ENCODE measurements at places on chromosomes 5 and 9. TPM values are rescaled to one million over a fixed set of nuclear protein-coding genes. Genes with fewer than 3 reads are reported as not detected.

- no peaks in the 10 kb centered on the region for H3K27me3 ChIP-seq
- H3K27ac ChIP-seq: no peak overlapping the region
- DNase-seq: no peak
These were observed 1.7 kb downstream of the IFNA10 start for GRCh38 chr9:21205204-21205603.

DNA sequence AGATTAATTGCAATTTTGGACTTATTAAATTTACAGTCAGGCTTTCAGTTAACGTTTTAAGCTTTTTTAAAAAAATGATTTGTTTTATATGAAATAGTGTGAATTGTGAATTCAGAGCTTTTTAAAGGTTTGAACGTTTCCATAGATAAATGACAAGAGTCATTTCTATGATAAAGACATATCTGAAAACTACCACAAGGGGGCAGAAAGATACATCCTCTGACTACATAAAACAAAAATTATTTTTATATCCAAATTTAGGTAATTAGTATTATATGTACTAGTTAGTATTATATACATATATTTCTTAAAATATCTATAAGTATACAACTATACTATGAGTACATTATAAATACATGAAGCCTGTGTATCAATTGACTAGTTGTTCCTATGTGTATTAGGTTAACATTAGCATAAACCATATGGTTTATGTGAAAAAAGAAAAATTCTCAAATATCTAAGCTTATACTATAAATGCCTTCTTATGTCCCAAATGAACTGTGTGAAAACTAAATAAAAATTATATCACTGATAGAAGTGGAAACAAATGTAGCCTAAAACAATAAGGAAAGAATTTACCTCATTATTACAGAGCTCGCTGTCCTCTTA lies 155.2 kb downstream of the MEF2C start:
- no peaks in the 10 kb centered on the region for H3K36me3 ChIP-seq
- no peak overlapping the region for H3K27ac ChIP-seq
- H3K4me1 ChIP-seq: peaks cover 5% of the 10 kb centered on the region
- H3K4me3 ChIP-seq: no peak overlapping the region
- DNase-seq: no peak

GRCh38 chr9:2241461-2241835 lies 226.3 kb downstream of the SMARCA2 start:
- H3K4me1 ChIP-seq: peaks cover 8% of the 10 kb centered on the region
- H3K27me3 ChIP-seq: no peaks in the 10 kb centered on the region
- peak overlapping the region; percentile 76 for H3K27ac ChIP-seq
- peak overlapping the region; percentile 36 for H3K4me3 ChIP-seq
- DNase-seq: peak; percentile 70
- peaks cover 3% of the 10 kb centered on the region for H3K36me3 ChIP-seq

DNA sequence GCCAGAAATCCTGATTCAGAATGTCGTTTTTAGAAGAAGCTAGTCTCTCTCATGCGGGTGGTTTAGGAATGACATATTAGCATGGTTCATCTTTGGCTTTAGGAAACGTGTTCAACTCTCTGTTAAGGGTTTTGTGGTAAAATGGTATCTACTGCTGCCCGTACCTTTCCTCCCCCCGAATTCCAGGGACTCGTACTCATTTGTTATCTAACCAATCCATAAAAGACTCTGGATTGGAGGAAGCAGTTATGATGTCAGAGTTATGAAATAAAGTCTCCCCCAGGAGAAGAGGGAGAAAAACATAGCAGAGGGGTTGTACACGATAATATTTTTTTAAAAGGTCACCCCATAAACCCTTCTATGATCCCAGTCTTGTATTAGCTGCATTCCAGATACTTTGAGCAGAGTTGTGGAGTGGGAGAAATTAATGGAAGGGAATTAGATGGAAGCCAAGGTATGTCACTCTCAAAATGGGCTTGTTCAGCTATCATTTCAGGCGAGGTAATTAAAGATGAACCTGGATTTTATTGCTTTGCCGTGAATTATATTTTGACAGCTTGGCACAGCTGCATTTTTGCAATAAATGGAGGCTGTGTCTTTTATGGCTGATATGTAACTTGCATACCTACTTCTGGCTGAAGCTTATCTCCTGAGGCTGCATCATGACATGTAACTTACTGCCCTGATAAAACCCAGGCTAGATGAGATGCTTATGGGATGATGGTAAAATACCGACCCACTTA lies 31.3 kb downstream of the RAI14 start:
- DNase-seq: no peak
- H3K27me3 ChIP-seq: no peaks in the 10 kb centered on the region
- no peak overlapping the region for H3K27ac ChIP-seq
- H3K4me3 ChIP-seq: no peak overlapping the region

DNA sequence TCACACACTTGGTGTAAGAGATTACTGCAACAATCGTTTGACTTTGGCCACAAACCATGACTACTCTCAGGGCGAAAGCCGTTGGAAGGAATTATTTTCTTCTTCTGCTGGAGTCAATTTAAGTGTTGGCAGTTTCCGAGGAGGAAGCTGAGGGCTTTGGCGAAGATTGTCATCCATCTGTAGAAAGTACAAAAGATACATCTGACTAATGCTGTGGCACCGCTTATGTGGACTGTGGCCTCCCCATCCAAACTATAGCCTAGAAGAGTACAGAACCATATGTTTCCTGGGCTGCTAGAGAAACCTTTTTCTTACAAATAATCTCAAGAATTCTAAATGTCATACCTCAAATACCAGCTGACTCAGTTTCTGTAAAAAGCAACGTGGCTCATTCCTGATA lies 7.4 kb downstream of the MTX3 start:
- H3K27ac ChIP-seq: no peak overlapping the region
- no peaks in the 10 kb centered on the region for H3K27me3 ChIP-seq
- no peak for DNase-seq
- H3K36me3 ChIP-seq: peaks cover 60% of the 10 kb centered on the region

DNA sequence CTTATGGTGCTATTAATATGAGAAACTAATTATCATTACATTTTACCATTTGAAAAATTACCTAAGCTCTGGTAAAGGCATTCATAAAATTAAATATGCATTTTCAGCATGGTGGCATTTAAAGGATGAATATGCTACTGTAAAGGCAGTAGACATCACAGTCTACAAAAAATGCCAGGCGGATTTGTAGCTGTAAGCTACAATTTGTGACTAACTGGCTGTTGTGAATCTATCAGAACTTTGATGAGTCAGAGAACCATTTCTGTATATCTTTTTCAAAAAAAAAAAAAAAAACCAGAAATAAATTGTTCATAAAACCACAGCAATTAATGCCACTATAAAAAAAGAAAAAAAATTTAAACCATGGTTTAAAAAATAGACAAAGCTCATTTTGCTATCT lies 186.3 kb downstream of the NFIB start:
- H3K4me3 ChIP-seq: no peak overlapping the region
- no peaks in the 10 kb centered on the region for H3K27me3 ChIP-seq
- DNase-seq: no peak
- H3K4me1 ChIP-seq: no peaks in the 10 kb centered on the region

DNA sequence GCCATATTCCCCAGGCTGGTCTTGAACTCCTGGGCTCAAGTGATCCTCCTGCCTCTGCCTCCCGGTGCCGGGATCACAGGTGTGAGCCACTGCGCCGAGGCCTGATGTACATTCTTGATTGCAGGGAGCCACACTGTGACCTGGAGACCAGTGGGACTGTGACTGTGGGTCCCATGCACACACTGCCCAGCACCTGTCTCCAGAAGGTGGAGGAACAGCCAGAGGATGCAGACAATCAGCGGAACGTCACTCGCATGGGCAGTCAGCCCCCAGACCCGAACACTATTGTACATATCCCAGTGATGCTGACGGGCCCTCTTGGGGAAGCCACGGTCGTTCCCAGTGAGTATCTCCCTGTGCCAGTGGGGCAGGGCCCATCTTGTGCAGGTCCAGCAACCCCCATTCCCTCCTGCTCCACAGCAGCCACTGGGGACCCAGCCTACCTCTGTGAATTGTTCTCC lies 147.3 kb downstream of the CACNA1B start:
- no peak for DNase-seq
- peaks cover 4% of the 10 kb centered on the region for H3K27me3 ChIP-seq
- H3K4me3 ChIP-seq: no peak overlapping the region

DNA sequence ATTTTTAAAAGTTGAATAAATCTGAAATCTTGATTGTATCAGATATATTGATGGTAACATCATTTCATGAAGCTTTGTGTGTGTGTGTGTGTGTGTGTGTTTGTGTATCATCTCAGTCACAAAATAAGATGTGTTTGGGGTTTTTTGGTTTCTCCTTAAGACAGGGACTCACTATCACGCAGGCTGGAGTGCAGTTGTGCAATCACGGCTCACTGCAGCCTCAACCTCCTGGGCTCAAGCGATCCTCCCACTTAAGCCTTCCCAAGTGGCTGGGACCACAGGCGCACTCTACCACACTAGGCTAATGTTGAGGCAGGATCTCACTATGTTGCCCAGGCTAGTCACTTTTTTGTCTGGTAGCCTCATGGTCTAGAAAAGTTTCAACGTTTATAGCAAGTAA lies 83.4 kb upstream of the DMRT1 start:
- no peaks in the 10 kb centered on the region for H3K36me3 ChIP-seq
- H3K27ac ChIP-seq: no peak overlapping the region
- H3K27me3 ChIP-seq: no peaks in the 10 kb centered on the region
- H3K4me1 ChIP-seq: no peaks in the 10 kb centered on the region
- H3K4me3 ChIP-seq: no peak overlapping the region

DNA sequence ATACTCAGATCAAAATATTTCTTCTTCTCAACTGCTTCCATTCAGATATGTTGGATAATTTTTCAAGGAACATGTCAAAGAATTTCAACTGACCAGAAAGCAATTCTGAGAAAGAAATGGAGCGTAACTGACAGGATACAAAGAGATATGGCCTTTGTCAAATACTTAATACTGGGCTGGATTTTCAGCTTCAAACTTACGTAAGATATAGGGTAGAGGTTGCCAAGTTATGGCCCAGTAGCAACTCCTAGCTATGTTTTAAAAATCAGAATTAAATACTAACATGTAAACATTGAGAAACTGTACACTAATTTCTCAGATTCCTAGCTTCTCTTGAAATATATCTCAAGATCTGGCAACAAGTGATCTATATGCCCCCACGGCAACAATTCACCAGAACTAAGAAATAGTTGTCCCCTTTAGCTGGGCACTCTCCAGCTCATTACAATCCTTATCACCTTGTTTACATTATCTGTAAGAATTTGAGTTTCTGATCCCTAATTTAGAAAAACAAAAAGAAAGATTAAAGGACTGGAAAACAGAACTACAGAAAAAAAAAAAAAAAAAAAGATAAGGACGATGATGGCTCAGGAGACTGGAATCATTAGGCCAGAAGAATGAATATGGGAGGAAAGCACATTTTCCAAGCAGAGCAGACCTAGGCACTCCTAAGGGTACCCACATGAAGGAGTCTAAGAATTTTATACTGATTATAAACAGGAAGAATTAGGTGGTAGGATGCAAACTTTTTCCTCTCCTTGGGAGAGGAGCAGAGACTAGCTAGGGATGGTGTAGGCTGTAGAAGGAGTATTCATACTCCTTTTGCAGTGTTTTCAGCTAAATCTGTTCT lies 23.0 kb downstream of the INIP start:
- H3K4me1 ChIP-seq: no peaks in the 10 kb centered on the region
- no peak overlapping the region for H3K4me3 ChIP-seq
- H3K27ac ChIP-seq: no peak overlapping the region
- no peak for DNase-seq

DNA sequence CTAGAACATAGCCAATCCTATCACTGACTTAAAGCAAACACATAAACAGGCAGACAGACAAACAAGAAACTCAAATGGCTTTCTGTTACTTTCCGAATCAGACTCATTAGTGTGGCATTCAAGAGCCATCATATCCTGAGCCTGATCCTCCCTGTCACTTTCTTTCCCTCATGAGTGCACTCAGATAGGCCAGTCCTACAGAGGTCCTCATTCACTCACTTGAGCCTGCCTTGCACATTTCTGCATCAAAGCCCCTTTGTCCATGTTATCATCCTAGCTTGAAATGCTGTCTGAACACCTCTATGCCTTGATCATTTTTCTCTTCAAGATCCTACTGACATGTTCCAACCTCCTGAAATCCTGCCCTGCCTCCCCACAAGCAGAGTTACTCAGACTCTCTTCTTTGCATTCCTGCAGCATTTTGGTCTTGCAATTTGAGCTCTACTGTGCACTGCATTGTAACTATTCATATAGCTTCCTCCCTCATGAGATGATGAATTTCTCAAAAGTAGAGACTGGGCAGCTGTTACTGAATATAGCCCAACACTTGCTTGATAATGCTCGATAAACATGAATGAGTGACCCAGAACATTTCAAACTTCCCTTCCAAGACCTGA lies 126.9 kb downstream of the PALM2AKAP2 start:
- no peaks in the 10 kb centered on the region for H3K27me3 ChIP-seq
- no peak overlapping the region for H3K27ac ChIP-seq
- no peak for DNase-seq
- no peaks in the 10 kb centered on the region for H3K36me3 ChIP-seq
- H3K4me3 ChIP-seq: no peak overlapping the region
- H3K4me1 ChIP-seq: peaks cover 5% of the 10 kb centered on the region

DNA sequence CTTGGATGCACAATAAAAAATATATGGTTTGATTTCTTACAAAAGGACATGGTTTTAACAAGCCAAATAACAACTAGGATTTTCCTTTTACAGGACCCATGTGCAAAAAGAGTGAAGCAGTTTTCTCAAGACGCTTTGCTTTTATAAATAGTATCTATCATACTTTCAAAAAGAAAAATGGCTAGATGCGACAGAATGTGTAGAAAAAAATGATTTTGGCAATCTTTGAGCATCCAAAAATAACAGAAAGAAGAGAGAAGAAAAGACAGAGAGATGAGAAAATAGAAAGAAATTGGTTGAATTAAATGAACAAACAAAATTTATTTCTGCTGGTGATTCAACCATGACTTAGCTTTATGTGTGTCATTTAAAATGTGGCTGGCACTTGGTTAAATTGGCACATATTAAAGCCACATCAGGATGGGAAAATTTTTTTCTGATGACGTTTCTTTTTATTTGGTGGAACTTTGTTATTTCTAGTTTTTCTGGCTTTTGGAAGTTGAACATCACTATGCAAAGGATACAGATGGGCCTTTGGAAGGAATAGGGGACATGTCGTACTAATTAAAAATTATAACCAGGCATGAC lies 35.6 kb upstream of the NREP start:
- H3K27ac ChIP-seq: no peak overlapping the region
- no peaks in the 10 kb centered on the region for H3K27me3 ChIP-seq

Gene ZNF346
- 19.9 TPM for total RNA-seq
